ENCODE measurements at places on chromosomes 2 and 18.

DNA sequence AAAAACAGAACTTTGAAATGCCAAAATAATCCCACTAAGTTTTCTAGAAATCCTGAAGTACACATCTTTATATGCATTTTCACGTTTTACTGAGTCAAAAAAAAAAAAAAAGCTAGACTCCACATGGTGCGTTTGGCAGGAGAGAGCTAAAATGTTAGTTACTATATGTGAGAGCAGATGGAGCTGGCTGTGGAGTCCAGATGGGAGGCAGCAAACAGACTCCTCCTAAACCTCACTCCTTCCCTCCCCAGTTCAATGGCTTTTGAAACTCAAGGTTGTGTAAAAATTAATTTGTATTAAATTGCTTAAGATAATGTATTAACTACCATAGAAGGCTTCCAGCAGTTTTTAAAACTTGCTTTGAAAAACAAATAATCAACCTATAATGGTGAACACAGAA, 248.8 kb downstream of the AGPS start:
- no peak for DNase-seq

DNA sequence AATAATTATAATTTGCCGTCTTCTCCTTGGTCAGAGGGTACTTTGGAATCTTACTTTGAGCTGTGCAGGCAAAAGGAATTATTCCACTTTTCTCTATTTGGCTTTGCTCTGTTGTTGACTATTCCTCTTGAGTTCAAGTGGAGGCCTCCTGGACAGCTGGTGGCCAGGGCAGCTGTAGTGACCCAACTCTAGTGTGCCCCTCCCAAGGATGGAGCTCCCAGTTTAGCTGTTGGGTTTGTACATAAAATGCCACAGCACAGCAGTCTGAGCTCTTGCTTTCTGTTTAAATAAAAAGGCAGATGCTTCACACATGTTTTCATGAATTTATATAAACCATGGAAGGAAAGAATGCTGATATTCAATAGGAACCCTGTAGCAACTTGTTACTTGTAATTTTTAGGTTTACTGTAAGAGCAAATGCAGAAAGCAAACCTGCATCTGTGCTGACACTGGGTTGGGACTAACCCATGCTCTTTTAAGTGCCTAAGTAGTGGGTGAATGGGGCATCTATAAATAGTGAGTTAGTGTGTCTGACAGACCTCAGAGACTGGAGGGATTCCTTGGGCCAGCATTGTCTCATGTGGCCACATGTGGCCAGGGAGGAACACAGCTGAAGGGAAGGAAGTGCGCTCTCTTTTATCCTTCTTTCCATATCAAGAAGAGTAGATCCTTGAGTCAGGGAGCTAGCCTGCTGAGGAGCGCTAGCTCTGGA, 121.8 kb downstream of the FHOD3 start:
- DNase-seq = no peak

GRCh38 chr2:102337012-102337411, 18.6 kb upstream of the IL18R1 start:
- DNase-seq = no peak

DNA sequence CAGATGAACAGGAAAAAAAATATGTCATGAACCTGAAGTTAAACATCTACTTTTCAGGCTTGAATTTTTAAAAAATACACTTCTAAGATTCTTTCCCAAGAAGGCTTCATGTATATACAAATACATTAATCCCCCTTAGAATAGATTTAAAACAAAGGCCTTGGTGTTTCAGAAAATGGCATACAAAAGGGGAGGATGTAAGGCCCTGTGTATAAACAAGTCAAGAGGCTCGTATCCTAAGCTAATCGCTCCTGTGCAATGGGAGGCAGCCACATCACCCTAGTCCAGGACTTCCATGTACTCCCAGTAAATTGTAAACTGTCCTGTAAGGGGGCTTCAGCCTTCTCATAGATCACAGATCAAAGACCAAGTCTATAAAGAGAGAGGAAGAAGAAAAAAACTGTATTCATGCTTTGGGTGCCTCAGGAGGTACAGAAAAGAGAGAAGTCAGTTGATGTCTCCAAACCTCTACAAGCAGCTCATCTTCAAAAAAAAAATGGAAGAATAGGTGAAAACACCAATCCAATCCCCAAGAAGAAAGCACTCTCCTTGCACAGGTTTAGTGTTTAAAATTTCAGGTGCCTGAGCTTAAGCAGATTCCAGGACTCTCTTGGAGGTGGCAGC, 53.9 kb downstream of the ANKRD44 start:
- no peak for DNase-seq

- no peak for DNase-seq
Measured at GRCh38 chr2:180254872-180255271, 247.8 kb upstream of the CWC22 start.

DNA sequence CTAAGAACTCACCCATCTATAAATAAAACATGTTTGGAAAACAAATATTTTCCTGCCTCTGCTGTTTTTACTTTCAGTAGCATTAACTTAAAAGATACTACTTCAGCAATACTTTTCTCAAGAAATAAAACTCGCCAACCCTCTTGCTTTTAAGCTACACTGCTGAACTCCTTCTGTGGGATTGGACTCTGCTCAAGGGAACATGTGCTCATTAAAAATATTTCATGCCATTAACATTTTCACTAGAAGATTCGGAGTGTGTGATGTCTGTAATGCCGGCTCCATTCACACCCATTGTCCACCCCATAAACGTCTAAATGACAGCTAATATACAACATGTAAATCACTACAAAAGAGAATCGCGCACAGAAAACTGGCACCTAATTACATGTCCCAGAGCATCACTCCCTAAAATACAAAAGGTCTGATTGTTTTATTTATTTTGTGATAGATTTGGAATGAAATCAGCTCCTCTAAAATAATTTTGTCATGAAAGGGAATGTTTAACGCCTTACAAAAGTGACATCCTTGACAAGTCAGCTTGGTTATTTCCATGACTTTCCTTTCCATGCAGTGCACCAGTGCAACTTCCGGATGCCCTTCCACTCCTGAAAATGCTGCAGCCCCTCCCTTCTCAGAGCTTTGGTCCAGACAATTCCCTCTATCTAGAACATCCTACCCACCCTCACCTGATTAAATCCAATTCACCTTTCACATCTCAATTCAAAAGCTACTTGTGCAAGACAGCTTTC, 73.1 kb downstream of the ANKRD44 start:
- no peak for DNase-seq

GRCh38 chr2:212022966-212023365, 515.6 kb downstream of the ERBB4 start:
- no peak for DNase-seq

- no peak for DNase-seq
Measured at GRCh38 chr2:68632021-68632420, 11.4 kb upstream of the PROKR1 start.

DNA sequence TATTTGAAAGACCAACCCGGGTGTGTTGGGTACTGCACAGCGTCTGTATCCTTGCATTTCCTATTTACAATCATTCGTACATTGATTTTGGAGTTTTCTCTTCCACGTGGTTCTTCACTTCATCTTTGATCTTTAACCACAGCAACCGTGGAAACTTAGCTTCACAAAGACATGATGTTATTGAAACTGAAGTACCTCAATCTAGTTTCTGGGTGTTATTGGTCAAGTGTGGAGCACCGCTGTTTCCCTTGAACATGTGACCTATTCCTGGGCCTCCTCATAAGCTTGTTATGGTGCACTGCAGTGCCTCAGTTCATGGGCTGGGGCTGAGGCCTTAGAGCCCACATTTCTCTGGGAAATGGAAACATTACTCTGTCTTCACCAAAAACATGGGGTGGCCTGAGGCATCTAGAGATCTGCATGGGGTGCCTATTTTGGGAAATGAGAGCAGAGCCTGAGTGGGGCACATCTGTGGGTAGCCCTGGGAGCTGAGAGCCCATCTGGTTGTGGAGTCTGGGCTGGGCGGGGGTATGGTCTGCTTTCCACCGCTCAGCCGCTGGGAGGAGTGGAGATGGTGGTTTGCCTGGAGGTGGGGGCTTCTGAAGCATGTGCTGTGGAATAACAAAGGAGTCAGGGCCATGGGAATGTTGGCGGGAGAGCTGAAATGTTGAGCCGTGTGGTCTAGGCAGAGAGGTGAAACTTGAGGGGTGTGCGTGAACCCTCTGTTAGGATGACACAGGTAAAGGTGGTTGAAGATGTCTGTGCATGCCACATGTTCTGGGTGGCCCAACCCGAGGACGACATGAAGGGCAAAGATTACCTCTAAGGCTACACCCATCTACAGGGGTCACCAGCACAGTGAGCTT, 37.4 kb downstream of the ZNF236 start:
- DNase-seq = no peak

DNA sequence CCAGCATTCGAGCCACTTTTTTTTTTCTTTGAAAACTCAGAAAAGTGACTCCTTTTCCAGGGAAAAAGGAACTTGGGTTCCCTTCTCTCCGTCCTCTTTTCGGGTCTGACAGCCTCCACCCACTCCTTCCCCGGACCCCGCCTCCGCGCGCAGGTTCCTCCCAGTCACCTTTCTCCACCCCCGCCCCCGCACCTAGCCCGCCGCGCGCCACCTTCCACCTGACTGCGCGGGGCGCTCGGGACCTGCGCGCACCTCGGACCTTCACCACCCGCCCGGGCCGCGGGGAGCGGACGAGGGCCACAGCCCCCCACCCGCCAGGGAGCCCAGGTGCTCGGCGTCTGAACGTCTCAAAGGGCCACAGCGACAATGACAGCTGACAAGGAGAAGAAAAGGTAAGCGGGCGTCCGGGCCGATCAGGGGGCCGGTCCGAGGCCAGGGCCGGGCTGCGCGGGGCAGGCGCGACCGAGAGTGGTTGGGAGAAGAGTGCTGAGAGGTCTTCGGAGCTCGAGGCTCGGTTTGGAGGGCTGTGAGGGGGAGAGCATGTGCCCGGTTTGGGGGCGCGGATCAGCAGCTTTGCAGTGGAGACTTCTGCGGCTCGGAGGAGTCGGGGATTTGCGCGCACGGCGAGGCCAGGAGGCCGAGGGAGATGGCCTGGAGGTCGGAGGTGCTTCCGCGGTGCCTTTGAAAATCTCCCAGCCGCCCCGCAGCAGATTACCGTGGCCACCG, 502 bp downstream of the EPAS1 start:
- DNase-seq = no peak

DNA sequence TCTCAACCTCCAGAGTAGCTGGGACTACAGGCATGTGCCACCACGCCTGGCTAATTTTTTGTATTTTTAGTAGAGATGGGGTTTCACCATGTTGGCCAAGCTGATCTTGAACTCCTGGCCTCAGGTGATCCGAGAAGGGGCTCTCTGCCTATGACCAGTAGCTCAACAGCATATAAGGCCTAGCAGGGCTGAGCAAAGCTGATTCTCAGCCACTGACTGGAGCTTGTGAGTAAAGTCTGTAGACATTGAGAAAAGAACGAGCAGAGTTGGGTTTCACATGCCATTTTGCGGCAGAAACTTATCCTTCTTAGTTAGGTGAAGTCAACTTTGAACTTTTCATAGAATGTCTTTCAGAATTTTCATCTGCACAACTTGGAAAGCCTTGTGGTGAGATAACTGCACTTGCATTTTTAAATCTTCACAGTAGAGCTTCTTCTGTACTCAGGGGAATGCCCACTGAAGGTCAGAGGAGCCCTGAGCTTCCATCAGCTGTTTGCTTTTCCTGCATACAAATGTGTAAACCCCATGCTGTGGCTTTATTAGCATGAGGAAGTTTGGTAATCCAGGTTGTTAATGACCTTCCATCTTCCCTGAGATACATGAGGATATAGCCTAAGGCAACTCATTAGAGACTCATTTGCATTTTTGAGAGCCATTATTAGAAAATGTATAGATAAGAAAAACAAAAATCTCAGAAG, 602.4 kb downstream of the METTL4 start:
- no peak for DNase-seq

DNA sequence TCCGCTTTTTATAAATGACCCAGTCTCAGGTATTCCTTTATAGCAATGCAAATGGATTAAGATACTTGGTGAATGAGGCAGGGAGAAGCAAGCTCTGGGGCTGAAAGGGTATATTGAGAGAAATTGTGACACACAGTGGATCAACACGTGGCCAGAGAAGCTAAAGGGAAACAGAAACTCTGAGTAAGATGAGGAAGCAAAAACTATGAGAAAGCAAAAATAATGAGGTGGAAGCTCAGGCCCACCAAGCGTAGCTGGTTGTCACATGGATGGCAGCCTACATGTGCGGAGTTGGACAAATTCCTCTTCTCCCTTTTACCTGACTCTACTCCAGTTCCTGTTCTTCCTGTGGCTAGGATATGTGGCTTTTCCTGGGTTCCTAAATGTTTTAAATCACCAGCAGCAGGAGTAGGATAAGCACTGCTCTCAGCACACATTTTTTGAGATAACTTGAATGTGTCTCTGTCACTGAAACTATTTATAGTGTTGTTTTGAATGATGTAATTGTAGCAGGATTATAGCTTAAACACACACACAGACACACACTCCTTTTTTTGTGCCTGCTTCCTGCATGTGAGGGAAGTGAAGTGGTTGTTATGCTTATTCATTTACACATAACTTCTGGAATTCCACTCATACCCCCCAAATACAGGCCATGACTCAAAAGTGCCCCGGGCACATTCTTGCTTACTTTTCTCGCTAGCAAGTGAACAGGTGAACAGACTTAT, 30.1 kb upstream of the EPC2 start:
- DNase-seq = no peak

GRCh38 chr2:201923436-201924328, 110.0 kb upstream of the FZD7 start:
- no peak for DNase-seq

DNA sequence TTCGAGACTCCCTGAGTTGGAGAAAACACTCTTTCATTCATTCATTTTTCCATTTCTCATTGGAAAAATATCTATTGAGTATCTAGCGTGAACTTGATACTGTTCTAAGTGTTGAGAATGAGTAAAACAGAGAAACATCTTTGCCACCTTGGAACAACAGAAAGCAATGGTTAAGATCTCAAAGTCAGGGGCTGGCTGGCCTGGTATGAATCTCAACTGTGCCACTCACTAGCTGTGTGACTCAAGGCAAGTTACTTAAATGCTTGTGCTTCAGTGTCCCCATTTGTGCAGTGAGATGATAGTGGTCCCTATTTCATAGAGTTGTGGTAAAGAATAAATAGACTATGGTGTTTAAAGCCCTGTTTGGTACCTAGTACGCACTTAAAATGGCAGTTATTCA, 415.2 kb downstream of the NBAS start:
- DNase-seq = no peak

DNA sequence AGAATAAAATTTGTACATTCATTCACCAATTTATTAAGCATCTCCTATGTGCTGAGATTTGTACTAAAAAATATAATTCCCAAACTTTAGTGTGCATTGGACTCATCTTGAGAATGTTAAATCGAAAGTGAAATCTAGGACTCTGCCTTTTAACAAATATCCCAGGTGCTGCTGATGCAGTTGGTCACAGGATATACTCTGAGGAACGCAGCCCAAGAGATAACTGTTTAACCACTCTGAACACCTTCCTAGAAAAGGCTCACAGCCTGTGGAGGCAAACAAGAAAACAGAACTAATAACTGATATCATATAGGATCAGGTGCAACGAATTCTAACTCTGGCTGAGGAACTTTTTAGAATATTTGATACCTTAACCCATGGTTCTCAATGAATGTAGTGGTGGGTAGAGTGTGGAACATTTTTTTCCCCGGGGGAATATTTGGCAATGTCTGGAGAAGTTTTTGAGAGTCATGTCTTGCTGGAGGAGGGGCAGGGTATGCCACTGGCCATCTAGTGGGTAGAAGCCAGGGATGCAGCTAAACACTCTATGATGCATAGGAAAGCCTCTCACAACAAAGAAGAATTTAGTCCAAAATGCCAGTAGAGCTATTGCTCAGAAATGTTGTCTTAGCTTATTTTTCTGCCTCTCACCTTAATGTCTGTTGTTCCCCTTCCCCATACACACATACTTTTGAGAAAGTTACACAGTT, 96.5 kb downstream of the EHBP1 start:
- no peak for DNase-seq
